ENCODE measurements at places on chromosomes 4 and X.

DNA sequence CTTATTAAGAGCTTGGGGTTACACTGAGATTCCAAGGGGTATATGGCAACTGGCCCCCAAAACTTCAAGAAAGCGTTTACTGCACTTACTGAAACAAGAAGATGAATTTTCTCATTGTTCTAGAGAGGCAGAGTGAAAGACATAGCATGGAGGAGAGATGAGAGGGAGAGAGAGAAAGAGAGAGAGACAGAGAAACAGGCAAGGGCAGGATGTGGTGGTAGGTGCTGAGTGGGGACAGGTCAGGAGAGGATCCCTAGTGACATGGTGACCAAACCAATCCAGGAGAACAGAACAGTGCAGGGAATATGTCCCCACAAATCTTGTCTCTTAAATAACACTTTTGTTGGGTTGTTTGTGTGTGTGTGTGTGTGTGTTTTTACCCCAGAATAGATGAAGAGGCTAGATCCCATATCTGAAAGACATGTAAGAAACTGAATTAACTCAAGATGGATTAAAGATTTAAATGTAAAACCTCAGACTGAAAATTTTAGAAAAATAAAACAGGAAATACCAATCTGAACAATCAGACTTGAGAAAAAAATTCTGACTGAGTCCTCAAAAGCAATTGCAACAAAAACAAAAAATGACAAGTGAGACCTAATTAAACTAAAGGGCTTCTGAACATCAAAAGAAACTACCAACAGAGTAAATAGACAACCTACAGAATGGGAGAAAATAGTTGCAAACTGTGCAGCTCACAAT is 202.2 kb downstream of the QDPR start:
- DNase-seq = no peak

DNA sequence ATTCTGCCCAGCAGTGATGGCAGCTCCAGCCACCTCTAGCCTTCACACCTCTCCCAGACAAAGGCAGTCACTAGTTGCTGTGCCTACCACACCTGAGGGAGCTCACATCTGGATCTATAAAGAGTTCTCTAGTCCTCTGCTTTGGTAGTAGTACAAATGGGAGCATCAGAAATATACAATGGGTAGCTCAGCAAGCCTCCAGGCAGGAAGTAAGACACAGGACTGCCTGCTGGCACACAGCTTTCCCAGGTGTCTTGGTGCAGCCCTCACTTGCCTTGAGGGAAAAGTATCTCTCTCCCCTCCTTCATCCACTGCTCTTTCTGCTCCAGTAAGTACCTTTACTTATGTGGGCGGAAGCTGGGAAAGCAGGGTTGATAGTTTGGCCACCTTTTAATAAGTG is 212.9 kb upstream of the SLC7A11 start:
- DNase-seq = no peak

DNA sequence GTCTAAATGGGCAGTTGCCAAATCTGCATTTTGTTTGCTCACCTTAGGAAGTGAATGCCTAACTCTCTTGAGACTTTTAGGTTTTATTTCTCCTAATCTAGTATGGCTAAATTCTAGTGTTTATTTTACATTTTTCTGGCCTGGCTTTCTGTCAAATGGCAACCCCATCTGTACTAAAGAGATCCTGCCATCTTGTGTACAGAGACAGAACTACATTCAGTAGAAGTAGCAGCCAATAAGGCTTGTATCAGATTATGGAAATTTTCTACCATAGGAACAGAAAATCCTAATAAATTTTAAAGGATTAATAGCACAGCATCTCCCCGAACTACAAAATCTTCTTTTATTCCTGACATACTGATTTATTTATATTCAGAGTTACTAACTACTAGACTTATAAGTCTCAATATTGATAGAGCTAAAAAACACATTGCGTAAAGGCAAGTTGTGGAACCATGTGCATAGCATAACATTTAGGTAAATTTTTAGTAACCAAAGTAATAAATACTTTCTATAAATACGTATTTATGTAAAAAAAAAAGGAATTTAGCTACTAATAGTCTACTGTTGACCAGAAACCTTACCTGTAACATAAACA is 45.5 kb downstream of the TMEM144 start:
- no peak for DNase-seq

DNA sequence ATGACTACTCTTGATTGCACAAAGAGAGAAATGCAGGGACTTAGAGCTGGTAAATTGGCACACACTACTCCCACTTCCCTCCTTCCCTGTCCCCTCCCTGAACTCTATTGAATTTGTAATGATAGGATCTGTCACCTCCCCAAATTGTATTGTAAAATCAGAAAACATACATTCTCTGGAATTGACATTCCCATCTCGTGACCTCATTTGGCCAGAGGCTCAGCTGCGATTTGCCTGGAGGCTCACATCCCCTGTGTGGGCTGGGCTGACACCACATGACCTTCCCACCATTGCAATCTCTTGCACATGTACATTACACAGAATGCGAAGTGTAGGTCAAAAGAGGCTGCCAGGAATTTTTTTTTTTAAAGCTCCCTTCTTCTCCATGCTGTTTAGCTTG is 172.1 kb downstream of the MID1IP1 start:
- DNase-seq = no peak

GRCh38 chr4:47084111-47084510 is 52.7 kb downstream of the GABRB1 start:
- no peak for DNase-seq

GRCh38 chr4:143346206-143346605 is 9.5 kb downstream of the GAB1 start:
- no peak for DNase-seq

DNA sequence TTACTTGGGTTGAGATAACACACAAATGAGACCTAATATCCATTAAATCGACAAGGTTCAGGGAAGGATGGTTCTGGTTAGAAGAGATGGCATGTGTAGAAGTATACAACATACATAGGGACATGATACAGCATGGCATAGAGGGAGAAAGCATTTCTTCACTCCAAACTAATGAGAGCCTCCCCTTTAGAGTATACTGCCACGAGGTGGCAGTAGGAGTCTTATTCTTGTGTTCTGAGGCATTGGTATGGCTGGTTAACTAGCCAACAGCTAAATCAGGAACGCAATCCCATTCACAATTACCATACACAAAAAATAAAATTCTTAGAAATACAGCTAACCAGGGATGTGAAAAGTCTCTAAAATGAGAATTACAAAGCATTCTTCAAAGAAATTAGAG is 29.1 kb upstream of the TRO start:
- DNase-seq = no peak

DNA sequence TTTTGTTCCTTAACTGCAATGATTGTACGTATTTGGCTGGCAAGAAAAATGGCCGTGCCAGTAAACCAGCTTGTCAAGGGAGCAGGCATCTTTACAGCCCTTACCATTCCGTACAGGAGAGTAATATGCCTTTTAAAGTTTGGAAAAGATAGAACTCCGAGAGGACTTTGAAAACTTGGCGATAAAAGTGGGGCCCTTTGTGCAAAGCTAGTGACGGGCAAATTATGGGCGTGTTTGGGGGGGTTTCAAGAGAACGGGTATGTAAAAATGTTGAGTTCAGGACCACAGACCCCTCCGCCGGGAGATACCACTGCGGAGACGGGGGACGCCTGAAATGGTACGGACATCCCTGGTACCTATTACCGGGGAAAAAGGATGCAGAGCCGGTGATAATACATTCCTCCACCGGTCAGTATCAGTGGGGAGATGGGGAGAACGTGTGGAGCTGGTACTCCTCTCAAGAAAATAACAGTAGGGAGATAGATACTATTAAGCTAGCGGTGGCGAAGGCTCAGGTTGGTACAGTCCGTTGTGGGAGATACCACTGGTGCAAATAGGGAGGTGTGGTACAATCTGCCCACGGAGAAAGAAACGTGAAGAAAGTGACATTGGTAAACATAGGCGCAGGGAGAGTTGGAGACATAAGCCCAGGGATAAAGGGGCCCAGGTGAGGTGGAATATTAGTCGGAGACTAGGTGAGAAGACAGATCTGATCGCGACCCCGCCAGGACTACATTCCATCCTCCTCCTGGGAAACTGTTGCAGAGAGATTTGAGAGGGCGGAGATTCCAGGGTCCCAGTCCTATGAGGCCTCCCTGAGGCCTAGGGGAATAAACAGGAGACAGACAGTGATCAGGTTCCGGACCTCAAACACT is 14.5 kb downstream of the SPACA5 start:
- DNase-seq = peak; percentile 30

DNA sequence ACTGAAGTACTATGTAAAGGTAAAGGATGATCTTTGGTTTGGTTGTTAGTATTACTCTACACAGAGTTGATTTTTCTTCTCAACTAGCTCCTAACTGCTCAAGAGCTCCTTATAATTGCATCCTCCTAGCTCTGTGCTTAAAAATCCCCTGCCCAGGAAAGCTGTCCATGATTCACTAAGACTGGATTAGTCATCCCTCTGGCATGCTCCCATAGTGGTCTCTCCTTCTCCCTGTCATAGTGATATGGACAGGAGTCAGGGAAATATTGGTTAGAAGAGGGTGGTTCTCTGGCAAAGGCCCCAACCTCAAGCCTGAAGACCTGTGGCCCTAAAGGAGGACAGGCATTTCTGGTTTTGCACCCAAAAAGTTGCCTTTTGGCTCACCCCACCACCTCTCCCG is 242.3 kb upstream of the KCNIP4 start:
- no peak for DNase-seq

- no peak for DNase-seq
Observed at GRCh38 chr4:29558789-29559188, 1161.4 kb upstream of the PCDH7 start.

GRCh38 chrX:71111141-71111843 is at the start of gene IL2RG:
Gene IL2RG, minus strand, starts transcription at chrX:71111577. Its CDS starts 38 bp downstream, at chrX:71111539.
- DNase-seq = peak; percentile 54

GRCh38 chrX:102712981-102713625 is 855 bp downstream of the GPRASP2 start:
- DNase-seq = no peak

Measured in stimulated activated CD8-positive, alpha-beta memory T cell treated with anti-CD3 and anti-CD28 coated beads, Interleukin-7, amount 100 ng/mL, for 1 hour (primary cell).